ENCODE measurements at places on chromosomes 4 and X.

DNA sequence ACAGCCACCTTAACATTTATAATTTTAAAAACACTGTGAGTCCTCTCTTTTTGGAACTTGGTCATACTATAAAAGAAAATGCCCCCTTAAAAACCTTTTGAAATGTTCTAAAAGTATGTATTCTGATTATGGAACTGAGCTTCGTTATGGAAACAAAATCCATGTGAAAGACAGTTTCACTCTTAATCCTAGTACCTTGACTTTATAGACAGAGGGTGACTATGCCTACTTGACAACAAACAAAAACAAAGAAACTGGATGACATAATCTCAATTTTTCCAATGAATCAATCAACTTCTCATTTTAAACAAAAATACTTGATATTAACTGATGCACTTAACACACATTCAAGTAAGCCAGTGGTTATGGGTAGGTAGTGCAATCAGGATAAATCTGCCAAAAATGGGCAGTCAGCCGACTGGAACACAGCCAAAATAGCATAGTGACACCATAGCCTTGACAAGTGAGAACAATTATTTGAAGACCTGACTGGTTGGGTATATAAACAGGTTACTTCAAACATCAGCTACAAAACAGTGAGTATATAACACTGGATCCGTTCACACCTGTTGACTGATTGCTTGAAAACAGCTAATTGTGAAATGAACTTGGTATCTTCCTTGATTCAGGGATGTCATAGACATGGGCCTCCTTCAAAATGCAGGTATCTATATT, 265.5 kb downstream of the PPP3CA start:
- DNase-seq = no peak
- no peaks in the 10 kb centered on the region for H3K27me3 ChIP-seq
- H3K27ac ChIP-seq = no peak overlapping the region
- no peak overlapping the region for H3K4me3 ChIP-seq
- H3K36me3 ChIP-seq = no peaks in the 10 kb centered on the region
- no peaks in the 10 kb centered on the region for H3K4me1 ChIP-seq

- H3K4me3 ChIP-seq = no peak overlapping the region
- H3K4me1 ChIP-seq = no peaks in the 10 kb centered on the region
- DNase-seq = no peak
- no peaks in the 10 kb centered on the region for H3K27me3 ChIP-seq
These were observed 156.8 kb downstream of the GRXCR1 start for GRCh38 chr4:43049326-43049725.

DNA sequence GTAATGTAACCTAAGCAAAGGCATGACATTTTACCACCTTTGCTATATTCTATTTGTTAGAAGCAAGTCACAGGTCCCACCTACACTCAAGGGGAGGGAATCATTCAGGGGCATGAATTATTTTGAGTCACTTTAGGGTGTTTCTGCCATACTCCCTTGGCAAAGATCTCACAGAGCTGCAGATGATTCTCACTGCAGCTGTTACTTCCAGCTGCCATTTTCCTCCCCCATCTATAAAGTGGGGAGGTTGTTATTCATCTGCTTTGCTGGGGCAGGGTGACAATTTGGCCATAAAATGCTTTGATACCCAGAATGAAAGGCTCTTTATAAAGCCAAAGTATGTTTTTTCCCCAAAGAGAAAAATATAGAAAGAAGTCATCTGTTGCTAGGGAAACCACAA, 136.5 kb upstream of the SMIM31 start:
- no peaks in the 10 kb centered on the region for H3K27me3 ChIP-seq
- DNase-seq = no peak

- no peak overlapping the region for H3K4me3 ChIP-seq
- no peaks in the 10 kb centered on the region for H3K4me1 ChIP-seq
- DNase-seq = no peak
- H3K27ac ChIP-seq = no peak overlapping the region
- no peaks in the 10 kb centered on the region for H3K27me3 ChIP-seq
These were observed 35.2 kb downstream of the SLC25A5 start for GRCh38 chrX:119503484-119503861.

DNA sequence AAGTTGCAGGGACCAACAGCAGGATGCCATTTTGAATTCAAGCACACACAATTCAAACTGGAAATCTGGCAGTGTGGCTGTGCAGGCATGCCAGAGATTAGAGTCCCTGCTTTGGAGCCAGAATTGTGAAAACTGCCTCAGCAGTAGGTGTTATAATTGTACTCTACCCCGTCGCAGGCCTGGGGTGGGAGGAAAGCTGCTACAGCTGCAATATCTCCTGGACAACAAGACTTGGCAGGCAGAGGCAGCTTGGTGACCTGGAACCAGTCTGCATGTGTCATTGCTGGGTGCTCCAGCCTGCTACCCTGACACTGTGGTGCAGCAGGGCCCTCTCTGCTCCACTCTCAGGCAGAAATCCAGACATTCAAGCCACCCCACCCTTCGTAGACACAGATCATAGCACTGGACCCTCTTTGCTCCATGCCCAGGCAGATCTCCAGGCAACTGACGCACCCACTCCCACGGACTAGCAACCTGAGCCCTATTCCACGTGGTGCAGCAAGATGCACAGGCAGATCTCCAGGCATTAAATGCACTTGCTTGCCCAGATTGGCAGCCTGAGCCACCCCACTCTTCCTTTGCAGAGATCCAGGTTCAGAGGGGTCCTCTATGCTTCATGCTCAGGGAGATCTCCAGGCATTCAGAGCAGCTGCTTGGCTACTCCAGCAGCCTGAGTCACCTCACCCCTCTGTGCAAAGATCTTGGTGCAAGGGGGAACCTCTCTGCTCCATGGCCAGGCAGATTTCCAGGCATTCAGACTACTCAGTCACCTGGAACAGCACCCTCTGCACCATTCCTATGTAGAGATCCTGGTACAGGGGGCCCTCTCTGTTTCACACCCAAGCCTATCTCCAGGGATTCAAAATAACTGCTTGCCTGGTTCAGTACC, 140.5 kb downstream of the LRBA start:
- DNase-seq = no peak
- H3K27me3 ChIP-seq = no peaks in the 10 kb centered on the region
- peaks cover 12% of the 10 kb centered on the region for H3K36me3 ChIP-seq
- H3K4me1 ChIP-seq = no peaks in the 10 kb centered on the region

DNA sequence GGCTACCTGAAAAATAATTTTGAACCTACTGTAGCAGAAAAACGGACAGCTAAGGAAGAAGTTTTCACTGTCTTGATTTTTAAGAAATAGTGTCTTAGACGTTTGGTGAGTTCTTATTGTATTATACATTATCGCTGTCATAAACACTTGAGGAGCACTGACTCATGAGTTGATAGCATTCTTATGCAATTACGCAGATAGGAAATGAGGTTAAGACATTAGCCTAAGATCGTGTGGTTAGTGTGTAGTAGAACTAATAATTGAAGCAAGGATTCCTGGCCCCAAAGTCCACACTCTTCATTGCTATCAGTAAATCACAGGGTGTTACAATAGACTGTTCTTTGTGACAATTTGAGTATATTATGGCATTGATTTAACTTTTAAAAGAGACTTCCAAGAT, 238.1 kb downstream of the ARAP2 start:
- H3K27ac ChIP-seq = no peak overlapping the region
- no peak for DNase-seq
- H3K4me3 ChIP-seq = no peak overlapping the region

GRCh38 chr4:66202870-66203269, 532.6 kb upstream of the EPHA5 start:
- no peaks in the 10 kb centered on the region for H3K27me3 ChIP-seq
- DNase-seq = no peak
- H3K36me3 ChIP-seq = no peaks in the 10 kb centered on the region
- H3K27ac ChIP-seq = no peak overlapping the region

Measured in cardiac muscle cell (in vitro differentiated cells and primary cell).